ENCODE measurements at places on chromosomes 6 and 20.

- no peak for DNase-seq
These were observed 10.1 kb downstream of the SLC17A4 start for GRCh38 chr6:25764611-25765010.

GRCh38 chr20:14538433-14538832 lies 201.0 kb upstream of the FLRT3 start:
- no peak for DNase-seq

DNA sequence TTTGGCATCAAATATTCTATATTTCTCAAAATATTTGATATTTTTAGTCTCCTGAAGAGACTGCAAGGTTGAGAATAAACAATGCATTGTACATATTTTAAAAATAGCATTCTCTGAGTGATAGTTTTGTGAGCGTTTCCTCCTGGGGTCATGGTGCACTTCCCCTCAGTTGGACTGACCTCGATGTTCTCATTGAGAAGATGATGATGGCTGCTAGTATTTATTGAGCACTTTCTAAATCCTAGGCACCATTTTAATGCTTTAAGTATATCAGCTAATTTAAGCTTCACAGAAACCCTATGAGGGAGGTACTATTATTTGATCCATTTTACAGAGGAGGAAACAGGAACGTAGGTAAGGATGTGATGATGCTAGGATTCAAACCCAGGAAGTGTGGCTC lies 18.2 kb downstream of the DSE start:
- DNase-seq, result no peak

GRCh38 chr20:24439737-24440387 lies 29.6 kb upstream of the SYNDIG1 start:
- no peak for DNase-seq

GRCh38 chr20:22523499-22524392 lies 60.6 kb downstream of the FOXA2 start:
- DNase-seq, result no peak

- DNase-seq, result no peak
These were observed 11.8 kb downstream of the C20orf203 start for GRCh38 chr20:32661820-32662528.

GRCh38 chr6:43243664-43244321 lies 512 bp downstream of the TTBK1 start:
- DNase-seq, result no peak

- no peak for DNase-seq
These were observed 7.6 kb upstream of the SYNDIG1 start for GRCh38 chr20:24461848-24462247.

- DNase-seq, result no peak
These were observed 77.8 kb downstream of the SYCP2L start for GRCh38 chr6:10964684-10965083.

DNA sequence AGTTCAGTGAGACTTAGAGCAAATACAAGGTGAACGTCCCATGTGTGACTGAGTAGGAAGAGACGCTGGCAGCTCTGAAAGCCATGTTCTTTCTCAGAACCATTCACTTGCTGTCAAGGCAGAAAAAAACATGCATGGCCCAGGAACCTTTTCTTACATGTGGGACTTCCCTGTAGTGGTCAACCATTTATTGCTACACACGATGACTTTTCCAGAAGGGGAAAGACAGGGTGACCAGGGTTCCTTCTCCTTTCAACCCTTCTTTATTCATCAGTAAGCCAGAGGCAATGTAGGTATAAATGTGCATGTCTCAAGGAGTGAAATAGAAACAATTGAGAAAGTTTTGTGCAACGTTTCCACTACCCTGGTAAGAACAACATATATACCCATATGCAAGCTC lies 189.0 kb downstream of the NFATC2 start:
- no peak for DNase-seq

- DNase-seq, result no peak
These were observed 586.0 kb upstream of the CHD6 start for GRCh38 chr20:42204109-42204660.

- DNase-seq, result no peak
These were observed 159.7 kb downstream of the SLC35B3 start for GRCh38 chr6:8275667-8276066.

DNA sequence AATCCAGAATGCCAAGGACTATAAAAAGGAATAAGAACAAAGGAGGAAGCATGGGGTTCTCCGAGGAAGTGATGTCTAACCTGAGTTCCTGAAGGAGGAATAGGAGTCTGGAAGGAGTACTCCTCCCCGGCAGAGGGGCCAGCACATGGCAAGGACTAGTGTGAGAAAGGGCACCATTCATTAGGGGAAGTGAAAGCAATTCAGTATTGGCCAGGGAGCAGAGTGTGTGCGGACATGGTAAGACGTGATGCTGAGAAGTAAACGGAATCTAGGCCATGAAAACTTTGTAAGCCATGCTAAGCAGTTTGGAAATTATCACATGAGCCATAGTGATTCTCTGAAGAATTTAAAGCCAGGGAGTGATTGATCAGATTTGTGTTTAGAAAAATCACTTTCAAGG lies 218.9 kb upstream of the PRDM1 start:
- DNase-seq, result no peak

DNA sequence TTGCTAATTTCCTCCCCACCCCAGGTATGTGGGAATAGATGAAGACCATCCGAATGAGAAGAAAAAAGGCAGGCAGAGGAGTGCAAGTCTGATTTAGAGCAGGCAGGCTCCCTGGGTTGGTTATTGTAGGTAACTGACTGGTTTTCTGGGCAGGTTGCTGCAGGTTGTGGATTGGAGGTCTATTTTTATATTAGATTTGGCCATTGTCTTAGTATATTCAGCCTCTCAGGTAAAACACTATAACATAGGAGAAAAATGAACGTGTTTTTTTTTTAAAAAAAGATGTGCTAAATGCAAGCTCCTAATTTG lies 492 bp upstream of the TBC1D7 start:
- DNase-seq, result no peak

GRCh38 chr6:158142789-158143188 lies 25.3 kb downstream of the SERAC1 start:
- no peak for DNase-seq

- DNase-seq, result no peak
These were observed 314.5 kb downstream of the KIF16B start for GRCh38 chr20:16258766-16259165.

DNA sequence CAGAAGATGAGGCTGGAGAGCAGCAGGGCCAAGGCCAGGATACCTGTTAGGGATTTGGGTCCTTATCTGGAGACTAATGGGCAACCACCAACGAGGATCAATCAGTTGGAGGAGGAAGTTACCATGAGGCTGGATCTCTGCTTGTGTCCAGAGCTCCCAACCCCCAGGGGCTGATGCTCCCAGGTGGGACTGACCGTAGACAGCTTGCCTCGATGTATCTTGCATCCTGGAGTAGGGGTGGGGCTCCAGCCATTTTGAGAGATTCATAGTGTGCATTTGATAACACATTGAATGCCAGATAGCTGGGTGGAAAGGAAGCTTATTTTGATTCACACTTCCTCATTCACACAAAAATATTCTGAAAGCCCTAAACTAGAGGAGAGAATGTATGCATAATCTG lies 4.6 kb upstream of the RFPL4B start:
- DNase-seq, result no peak

- no peak for DNase-seq
These were observed 651.5 kb downstream of the EYS start for GRCh38 chr6:65055545-65055944.

DNA sequence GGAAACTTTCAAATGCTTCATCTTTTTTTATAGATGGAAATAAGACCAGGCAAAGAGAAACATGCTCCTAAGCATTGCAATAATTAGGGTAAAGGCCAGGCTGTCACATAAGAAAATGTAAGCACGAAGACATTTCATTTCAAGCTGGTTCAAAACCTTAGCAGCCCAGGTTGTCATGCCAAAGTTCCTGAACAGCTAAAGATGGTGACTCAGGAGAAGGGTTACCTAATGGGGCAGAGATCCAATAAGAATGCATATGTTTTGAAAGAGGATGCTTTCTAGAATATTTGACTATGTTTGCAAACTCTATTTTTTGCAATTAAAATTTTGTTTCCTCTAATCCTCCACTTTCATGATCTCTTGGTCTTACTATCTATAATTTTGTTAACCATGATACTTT lies 65.6 kb upstream of the PHACTR2 start:
- no peak for DNase-seq

DNA sequence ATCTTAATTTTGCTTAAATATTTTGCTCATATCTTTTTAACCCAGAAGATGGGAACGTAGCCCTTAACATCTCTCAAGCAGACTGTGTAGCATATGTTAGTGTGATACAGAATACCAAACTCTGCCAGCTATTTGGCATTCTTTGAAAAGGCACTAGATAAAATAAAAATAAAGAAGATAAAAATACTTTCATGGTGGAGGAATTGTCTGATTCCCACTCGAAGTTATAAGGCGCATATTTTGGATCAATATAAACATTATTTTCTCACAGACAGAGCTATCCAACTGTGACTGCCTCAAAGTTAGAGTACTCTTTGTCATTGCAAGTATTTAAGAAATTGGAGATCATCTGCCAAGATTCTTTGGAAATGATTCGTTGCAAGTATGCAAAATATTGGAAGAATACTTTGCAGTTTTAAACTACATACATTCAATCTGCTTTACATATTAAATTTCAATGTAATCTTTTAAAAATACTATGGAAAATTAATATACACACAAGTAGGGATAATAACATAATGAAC lies 10.8 kb upstream of the EEF1E1 start:
- no peak for DNase-seq

- no peak for DNase-seq
These were observed 75.8 kb downstream of the ZMYND8 start for GRCh38 chr20:47280668-47281067.

DNA sequence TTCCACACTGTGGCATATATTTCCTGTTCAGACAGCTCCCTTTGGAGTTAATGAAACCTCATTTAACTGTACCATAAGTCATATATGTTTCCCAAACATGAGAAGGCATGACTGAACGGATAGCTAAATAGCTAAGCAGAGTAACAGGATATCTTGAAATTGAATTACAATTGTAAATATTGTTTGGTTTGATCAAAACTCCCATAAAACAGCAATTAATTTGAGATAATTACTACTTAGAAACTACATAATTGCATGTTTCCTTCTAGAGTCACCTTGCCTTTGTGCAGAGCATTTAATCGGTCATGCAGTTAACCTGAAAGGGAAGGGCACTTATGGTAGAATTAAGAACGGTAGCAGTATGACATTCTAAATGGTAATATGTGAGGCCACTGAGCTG lies 179.0 kb upstream of the MAP3K7 start:
- no peak for DNase-seq

DNA sequence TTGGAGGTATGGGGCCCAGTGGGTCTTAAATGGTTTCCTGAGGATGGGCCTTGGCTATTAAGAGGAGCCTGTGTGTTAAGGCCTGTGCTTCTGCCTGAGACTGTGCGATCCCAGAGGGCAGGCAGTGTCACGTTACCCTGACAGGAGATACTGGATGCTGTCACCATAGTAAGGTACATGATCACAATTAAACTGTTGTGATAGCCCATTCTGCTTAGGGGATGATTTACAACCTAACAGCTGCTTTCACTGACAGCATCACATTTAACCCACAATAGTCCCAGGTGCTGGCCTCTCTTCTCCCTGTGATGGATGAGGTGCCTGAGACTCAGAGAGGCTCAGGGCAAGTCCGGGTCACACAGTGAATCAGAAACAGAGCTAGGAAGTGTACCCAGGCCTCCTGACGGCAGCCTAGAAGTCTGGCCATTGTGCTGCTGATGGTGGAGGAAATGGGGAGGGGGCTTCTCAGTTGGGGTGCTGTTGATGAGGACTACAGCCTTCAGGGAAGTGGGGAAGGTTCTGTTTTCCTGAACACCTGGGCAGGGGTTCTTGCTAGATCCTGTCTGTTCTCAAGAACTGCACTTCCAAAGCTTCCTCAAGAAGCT lies 97.3 kb downstream of the MDGA1 start:
- DNase-seq, result no peak

DNA sequence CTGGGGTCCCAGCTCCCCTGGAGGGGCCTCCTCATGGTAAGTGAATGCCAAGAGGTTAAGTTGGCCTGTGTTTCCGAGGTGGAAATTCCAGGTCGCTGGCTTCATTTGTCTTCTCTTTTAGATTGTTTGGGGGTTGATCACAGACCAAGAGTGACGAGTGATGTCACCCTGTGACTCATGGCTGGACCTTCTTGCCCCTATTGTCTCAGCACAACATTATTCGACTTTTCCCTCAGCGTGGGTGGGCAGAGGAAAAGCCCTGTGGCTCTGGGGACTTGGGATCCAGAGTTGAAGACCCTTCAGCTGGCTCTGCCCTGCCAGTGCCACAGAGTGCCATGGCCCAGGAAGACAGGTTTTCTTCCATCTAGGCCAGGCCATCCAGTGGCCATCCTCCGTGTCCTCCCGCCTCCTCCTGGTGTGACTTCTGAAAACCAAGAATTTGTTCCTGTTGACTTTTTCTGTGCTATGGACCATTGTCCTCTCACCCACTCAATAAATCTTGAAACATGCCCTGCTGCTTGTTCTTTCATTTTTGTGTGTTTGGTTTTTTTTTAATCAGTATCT lies 15.4 kb upstream of the SNHG17 start:
- DNase-seq, result no peak

GRCh38 chr20:46563860-46564221 lies 13.4 kb upstream of the OCSTAMP start:
- DNase-seq, result no peak

DNA sequence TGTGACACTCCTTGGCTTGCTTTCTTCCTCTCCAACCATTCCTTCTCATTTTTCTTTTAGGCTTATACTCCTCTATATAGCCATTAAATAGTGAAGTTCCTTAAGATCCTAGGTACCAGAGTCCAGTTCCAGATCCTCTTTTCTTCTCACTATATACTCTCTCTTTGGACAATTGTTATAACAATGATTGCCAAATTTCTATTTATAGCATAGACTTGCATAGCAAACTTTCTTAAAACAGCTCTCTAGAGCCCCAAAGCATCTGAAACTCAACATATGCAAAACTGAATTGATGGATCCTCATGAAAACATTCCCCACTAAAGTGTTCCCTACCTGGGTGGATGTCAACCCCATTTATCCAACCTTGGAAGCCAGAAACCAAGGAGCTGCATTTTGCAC lies 13.4 kb downstream of the PHIP start:
- DNase-seq, result no peak

GRCh38 chr6:135418040-135418760 lies 79.3 kb downstream of the AHI1 start:
- no peak for DNase-seq

DNA sequence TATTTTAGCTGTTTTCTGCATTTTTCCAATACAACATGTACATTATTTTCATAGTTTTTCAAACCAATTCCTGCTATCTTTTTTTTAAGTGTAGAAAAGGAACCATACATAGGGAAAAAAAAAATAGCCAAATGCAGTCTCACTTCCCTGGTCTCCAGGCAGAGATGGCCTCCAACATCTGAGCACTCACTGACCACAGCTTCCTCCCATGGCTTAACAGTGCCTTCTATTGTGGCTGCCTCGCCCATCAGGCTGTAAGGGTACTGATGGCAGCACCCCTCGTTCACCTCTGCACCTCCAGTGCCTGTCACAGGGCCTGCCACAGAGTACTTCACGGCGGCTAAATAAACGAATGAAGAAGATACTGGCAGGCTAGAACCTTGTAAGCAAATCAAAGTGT lies 591.1 kb downstream of the PTPRT start:
- no peak for DNase-seq

Measured in GOT3 (cell line).